ENCODE measurements at places on chromosomes 3 and 15.

DNA sequence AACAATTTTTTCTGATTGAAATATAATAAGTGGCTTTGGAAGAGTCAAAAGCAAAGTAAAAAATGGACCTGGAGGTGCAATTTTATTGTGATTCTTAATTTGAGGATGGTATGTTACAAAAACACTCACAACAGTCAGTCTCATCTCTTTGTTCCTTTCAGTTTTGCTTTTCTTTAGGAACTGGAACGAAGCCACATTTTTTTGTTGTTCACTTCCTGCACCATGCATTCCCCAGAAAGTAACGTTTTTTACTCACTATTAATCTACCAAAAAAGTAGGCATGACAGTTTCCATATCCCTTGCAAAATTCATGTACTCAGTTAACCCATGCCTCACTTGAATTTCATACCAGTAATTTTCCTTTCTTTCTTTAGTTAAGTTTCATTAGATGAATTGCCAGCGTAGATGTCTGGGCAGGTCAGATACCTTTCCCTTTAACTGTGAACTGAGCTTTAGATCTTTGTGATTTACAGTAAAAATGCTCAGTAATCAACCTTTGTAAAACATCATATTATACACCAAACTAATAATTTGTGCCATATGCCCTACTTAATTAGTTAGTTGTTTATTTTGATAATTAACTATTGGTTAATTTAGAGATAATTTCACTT lies 384.3 kb downstream of the ROBO1 start:
- DNase-seq = no peak

- DNase-seq = no peak
Measured at GRCh38 chr15:71686221-71687050, 123.9 kb upstream of the NR2E3 start.

- no peak for DNase-seq
Measured at GRCh38 chr3:47161983-47162696, 1.8 kb downstream of the SETD2 start.

DNA sequence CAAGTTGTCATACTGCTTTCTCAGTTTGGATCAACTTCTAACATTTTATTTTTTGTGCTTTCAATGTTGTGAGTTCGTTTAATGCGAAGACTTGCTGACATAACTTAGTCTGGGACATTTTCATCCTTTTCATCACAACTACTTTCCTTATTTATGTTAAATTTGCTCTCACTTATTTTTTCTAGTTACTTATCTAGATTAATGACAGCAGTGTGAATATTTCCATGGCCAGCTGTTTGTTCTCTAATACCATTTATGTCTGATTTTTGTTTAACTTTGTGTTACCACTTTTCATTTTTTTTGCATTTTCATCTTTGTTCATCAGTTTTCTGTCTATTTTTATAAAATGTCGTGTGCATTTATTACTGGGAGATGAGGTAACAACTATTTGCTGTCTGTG lies 6.2 kb downstream of the SLC25A26 start:
- no peak for DNase-seq

DNA sequence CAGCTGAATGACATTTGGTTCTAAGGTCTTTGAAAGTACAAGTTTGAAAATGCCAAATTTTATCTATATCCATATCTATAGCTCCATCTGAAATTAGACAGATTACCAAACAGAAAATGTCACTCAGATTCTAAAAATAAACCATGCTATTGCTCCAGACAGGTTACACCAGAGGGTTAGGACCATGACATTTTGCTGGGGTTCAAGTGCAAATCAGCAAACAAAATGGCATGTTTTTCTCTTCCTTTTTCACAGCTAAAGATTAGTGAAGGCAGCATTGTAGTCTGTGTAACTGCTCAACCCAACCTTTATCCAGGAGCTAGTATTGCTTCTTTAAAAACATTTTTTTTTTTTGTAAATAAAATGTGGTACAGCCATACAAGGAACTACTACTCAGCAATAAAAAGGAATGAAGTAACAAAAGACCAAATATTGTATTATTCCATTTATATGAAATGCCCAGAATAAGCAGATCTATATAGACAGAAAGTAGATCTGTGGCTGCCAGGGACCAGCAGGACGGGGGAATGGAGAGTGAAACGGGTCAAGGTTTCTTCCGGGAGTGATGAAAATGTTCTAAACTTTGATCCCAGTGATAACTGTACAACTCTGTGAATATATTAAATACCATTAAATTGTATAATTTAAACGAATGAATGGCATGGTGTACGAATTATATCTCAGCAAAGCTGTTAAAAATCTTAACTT lies 18.2 kb downstream of the VGLL4 start:
- DNase-seq = no peak

DNA sequence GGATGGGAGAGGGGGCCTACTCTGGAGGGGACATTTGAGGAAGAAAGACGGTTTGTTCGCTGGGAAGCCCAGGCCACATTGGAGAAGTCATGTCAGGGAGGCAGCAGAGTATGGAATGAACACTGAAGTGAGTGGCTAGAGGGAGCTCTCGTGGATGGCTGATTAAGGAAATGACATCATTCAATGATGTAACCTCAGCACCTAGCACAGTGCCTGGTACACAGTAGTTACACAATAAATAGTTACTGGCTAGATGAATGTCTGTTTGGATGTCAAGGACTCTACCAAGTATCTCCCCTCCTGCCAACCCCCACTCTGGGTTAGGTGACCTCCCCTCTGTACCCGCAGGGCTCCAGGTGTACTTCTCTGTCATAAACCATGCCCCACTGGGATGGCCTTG lies 121.1 kb downstream of the CLSTN2 start:
- no peak for DNase-seq

GRCh38 chr3:39189959-39190269 lies 2.5 kb downstream of the XIRP1 start:
- peak; percentile 22 for DNase-seq

- no peak for DNase-seq
Measured at GRCh38 chr3:167057581-167057980, 322.5 kb downstream of the ZBBX start.

DNA sequence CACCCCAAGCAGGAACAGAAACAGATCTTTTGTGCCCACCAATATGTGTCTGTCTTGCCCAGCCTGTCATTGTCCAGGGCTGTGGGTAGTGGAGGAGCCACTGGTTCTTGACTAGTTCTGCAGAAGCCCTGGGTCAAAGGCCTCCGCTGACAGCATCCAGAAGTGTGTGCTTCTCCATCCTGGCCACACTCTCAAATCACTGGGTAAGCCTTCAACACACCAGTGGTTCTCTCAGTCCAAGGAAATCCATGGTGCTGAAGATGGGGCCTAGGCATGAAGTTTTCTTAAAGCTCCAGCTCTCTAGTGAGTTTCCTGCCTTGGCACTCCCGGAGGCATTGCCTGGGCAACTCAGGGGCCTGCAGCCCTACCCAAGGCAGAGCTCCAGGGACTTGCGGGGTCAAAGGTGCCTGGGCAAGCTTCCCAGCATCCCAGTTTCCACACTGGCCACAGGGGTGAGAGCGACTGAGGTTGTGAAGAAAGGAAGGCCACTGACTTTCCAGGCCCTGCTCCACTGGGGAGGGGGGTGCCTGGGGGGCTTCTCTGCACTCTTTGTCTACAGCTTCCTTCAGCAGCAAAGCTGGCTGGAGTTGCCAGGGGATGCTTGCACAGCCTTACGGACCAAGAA lies 37.9 kb upstream of the RPL32 start:
- no peak for DNase-seq

DNA sequence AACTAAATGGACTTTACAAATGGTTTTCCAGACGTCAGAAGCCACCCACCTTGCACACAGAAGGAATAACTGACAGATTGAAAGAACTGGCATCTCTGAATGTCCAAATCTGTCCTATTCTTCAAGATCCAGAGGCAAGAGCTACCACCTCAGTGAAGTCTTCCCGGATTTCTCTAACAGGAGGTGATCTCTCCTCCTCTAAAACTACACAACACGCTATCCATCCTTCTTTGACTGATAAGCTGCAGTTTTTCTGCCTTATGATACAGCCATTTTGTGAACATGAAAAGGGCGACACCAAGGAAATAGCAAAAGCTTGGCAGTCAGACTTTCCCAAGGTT lies 37.1 kb upstream of the HES1 start:
- DNase-seq = no peak

- DNase-seq = no peak
Measured at GRCh38 chr15:71295603-71296314, 180.5 kb downstream of the THSD4 start.

DNA sequence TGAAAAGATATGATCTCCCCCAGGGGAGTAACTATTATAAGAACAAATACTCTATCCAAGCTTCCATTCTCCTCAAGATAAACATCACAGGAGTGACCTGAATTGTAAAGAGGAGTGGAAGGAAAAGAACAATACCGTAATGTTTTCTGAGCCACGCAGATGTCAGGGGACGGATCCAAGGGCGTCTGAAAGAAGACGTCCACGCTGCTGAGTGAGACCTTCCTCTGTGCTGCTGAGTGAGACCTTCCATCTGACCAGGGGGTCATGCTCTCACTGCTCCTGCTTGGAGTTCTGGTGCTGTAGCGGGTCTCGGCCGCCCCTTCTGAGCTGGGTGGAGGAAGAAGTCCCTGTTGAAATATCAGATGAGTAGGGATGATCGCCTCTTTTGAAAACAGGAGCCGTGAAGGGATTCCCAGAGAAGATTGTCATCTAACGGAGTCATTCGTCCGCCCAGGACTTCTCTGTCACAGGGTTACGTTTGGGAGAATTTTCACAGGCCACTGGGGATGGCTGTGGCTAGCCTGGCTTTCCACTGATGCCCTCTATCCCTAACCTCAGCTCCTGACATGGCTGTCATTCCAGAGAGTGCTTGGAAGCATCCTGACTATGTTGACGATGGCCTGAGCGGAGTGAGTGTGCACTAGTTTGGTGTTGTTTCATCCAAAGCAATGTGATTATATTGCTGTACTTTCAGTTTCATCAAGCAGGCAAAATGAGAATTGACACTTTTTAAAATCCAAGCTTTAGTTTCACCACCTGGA lies 184.9 kb downstream of the APBA2 start:
- DNase-seq = no peak

GRCh38 chr15:58064980-58065444 lies 499 bp downstream of the ALDH1A2 start:
- no peak for DNase-seq

DNA sequence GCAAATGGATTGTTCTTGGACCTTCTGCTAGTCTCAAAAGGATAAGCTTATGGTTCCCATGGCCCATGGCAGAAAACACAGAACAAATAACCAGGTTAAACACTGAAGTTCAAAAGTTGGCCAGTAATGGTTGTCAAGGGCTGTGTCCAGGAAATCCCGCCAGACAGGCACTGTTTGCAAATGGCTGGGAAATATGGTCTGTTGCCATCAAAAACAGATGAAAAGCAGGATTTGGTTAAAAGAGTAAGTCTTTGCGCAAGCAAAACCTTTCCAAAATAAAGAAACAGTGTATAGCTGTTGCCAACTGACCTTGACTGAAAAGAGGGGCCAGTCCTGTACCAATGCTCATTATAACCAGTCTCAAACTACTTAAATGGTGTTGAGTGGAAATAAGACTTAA lies 58.6 kb downstream of the WWTR1 start:
- DNase-seq = no peak

- DNase-seq = no peak
Measured at GRCh38 chr3:49805897-49806701, 3.0 kb downstream of the INKA1 start.

DNA sequence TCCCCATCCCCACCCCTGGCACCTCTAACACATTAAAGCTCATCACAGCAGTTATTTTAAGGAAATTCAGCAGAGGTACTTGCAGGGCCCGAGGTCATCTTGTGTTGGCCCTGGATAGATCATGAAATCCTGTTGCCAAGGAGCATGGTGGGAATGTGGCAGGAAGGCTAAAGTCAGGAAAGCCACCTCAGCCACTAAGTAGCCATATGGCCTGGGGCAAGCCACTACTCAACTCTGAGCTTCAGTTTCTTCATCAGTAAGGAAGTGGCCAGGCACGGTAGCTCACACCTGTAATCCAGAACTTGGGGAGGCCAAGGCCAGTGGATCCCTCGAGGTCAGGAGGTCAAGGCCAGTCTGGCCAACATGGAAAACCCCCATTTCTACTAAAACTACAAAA lies 55.9 kb downstream of the LIPC start:
- no peak for DNase-seq

- no peak for DNase-seq
Measured at GRCh38 chr3:150978566-150979148, 6.1 kb upstream of the CLRN1 start.

DNA sequence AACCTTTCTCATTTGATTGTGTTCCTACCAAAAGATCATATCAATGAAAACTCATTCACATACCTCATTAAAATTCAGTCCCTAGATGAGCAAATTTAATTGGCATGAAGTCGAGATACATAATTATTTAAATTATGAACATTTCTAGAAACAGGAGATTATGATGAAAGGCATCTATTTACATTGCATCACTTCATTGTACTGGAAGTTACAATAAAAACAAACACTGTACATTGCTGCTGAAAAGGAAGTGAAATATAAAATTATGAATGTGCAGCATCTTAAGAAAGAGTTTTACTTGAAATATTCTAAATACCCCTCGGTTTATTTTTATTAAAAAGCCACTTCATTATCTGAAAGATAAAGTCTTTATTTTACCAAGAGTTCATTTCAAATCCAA lies 163.4 kb upstream of the ZNF385D start:
- DNase-seq = no peak

GRCh38 chr3:15645740-15646501 lies 44.4 kb downstream of the BTD start:
- no peak for DNase-seq

DNA sequence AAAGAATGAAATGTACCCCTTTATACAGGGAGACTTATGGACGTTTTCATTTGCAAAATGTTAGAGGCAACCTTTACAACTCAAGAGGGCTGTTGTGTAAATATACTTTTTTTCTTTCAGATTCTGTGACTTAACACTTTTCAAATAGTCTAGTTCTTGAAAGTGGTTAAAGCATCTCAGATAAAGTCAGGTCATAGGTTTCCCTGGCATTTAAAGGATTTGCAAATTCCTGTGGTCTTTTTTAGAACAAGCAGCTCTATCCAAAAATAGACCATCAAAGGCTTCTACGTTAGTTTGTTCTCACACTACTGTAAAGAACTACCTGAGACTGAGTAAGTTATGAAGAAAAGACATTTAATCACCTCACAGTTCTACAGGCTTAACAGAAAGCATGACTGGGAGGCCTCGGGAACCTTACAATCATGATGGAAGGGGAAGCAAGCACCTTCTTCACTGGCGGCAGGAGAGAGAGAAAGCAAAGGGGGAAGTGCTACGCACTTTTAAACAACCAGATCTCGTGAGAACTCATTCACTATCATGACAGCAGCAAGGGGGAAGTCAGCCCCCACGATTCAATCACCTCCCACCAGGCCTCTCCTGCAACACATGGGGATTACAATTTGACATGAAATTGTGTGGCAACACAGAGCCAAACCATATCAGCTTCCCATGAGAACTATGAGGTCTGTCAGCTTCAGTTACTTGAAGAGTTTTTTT lies 23.3 kb upstream of the GABRR3 start:
- DNase-seq = no peak

DNA sequence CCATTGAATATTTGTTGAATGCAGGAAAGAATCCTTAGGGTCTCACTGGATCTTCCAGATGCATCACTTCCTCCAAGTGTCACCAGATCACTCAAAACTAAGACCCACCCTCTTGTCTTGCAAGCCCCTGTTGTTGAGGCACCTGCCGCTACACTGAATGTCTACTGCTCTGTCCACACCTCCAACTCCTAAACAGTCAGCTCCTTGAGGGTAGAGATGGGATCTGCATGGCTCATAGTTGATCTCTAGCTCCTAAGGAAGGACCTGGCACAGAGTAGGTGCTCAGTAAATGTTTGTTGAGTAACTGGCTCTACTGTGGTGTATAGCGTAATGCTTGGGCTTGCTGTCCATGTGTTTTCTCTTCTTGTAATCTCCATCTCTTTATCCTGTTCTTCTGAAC lies 8.8 kb downstream of the SLC6A20 start:
- DNase-seq = no peak

- no peak for DNase-seq
Measured at GRCh38 chr3:126245811-126246727, 65.7 kb upstream of the ALDH1L1 start.

All from DMS79 (cell line).